ENCODE measurements at places on chromosomes 2 and 18.

DNA sequence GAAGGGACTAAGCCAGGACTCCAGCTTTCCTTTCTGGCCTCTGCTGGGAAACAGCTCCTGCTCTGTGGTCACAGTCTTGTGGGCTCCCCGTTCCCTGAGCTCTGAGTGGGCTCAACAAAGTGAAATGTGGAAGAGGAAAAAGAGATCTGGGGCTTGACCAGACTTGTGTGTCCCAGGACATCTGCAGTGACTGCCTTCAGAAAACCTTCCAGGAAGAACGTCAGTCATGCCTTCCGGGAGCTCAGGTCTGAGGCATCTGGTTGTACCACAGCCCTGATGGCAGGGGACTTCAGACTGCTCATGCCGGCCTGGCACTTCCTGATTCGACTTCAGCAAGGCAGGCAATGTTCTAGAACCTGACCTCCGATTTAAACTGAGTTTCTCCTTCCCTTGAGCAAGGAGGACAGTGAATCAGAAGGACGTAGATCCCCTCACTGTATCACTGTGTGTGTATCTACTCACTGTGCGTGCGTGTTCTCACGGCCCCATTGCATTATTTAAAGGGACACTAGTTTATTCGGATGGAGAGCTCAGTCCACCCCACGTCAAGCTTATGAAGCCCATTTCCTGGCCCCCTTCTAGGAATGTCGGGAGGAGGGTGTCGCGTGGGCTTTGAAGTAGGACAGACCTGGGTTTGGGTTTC, 548 bp upstream of the FBLN7 start:
- DNase-seq: no peak

GRCh38 chr2:105904938-105905337, 160.2 kb downstream of the NCK2 start:
- DNase-seq: no peak

DNA sequence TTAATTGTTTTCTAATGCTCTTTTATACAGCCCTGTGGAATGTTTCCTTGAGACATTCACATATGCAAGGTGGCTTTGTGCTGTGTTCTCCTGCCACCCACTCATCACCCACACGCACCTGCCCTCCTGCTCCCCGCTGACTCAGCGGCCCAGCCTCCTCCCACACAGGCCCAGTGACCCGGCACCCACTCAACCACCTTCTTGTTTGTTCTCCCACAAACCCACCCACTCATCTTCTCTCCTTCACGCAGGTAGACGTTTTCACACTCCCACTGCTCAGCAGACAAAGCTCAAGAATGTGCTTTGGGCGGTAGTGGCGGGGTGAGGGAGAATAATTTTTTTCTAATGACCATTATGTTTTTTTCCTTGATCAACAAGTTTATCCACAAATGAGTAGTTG, 28.6 kb upstream of the NEMP2 start:
- peak; percentile 22 for DNase-seq

DNA sequence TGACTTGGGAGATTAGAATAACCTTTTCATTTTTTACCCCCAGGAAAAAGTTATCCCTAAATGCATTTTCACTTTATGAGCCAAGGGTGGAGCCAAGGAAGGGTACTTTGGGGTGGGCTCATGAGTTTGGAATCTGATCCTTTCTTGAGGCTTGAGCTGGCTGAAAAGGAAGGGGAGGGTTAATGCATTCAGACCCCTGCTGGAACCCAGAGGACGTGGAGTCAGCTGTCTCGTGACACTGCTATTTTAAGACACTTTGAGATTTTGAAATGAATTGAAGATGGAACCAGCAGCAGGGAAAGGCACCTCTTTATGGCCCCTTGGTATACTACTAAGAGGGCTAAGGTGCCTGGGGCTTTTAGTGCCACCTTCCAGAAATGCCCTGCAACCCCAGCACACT, 90.4 kb downstream of the MARCHF4 start:
- DNase-seq: no peak

- DNase-seq: no peak
Observed at GRCh38 chr2:220277445-220277975, 650.1 kb downstream of the SLC4A3 start.

DNA sequence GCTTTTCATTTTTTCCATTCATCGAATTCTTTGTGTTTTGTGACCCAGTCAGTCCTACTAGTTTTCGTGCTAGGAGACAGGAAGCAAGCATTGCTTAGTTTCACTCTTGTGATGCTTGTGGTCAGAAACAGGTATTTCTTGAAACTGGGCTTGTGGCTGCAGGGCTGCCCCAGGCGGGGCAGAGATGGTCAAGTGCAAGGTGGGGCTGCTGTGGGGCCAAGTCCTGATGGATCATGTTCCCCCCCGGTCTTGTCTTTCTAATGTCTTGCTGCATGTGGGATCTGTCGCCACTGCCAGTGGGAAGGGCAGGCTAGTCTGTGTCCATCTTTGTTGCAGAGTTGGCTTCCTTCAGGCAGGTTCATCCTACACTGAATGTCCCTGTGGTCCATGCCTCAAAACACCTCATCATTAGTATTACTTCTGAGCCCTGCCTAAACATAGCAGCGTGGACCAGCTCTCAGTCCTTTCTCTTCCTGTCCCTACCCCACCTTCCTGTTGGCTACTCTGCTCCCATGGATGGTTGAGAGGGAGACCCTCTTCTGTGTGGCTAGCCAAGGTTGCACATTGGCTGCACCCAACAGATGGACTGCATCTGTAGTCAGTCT, 38.7 kb downstream of the INPP4A start:
- DNase-seq: no peak

GRCh38 chr2:145909766-145910165, 1389.8 kb upstream of the ZEB2 start:
- no peak for DNase-seq

GRCh38 chr2:149141046-149141445, 102.5 kb downstream of the LYPD6B start:
- no peak for DNase-seq

GRCh38 chr2:6970976-6971480, 53.8 kb downstream of the RNF144A start:
- no peak for DNase-seq

DNA sequence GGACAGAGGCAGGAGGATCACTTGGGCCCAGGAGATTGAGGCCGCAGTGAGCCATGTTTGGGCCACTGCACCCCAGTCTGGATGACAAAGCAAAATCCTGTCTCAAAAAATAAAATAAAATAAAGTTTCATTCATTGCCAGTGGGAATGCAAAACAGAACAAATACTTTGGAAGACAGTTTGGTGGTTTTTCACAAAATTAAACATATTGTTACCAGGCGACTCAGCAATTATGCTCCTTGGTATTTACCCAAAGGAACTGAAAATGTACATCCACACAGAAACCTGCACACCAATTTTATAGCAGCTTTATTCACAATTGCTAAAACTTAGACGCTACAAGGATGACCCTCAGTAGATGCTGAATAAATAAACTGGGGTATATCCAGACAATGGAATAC, 35.8 kb downstream of the FOSL2 start:
- DNase-seq: no peak

GRCh38 chr2:151269798-151270568, 8.3 kb upstream of the RBM43 start:
- no peak for DNase-seq

- DNase-seq: no peak
Observed at GRCh38 chr2:102588213-102588939, 31.0 kb upstream of the SLC9A2 start.

- DNase-seq: no peak
Observed at GRCh38 chr2:43759195-43759594, 14.6 kb upstream of the DYNC2LI1 start.

GRCh38 chr2:104850361-104851290, 3.3 kb upstream of the POU3F3 start:
- DNase-seq: no peak

DNA sequence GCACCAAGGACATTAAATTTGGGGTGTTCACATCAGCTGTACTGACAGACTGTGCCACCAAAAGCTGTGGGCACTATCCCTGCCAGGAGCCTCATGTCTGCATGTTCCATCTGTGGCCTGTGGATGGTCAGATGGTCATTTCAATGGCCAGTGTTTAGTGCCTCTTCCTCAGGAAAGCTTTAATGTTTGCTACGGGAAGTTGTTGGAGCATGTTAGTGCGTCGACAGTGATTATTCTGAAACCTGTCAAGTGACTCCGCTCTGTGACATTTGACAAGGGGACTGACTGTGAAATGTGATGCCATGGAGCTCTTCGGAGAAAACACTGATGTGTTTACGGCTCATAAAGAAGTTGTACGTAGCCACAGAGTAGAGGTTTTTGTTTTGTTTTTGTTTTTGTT, 18.7 kb upstream of the RGPD4 start:
- DNase-seq: no peak

GRCh38 chr2:166625670-166626069, 131.6 kb upstream of the SCN7A start:
- DNase-seq: no peak

GRCh38 chr2:109497911-109498870, 115.6 kb downstream of the SEPTIN10 start:
- DNase-seq: no peak

DNA sequence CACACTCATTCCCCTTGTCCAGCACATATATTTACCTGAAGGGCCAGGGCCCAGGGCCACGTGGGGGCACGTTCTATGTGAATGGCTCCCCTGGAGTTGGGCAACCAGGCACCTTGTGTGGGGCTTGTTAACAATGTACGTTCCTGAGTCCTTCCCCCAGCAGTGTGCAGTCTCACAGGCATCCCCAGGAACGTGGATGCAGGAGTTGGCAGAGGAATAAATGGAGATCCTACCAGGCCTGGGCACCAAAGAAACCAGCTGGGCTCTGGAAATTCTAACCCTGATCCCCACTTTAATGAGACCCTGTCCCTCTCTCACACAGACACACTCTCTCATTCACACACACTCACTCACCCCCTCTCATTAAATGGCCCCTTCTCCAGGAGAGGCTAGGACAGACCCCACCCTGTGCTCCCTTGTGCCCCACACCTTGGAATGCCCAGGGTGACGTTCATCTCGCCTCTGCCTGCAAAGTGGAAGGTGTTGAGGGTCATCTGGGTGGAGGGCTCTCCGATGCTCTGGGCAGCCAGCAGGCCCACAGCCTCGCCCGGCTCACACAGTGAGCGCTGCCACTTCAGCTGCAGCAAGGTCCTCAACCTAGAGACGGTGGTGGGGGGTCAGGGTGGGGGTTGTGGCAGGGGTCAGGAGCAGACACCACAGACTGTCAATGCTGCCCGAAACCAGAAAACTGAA, 65.6 kb downstream of the POLR1A start:
- DNase-seq: no peak

All from activated CD8-positive, alpha-beta memory T cell treated with anti-CD3 and anti-CD28 coated beads for 1 hour (primary cell).